ENCODE measurements at places on chromosomes 4 and X. TPM values are rescaled to one million over a fixed set of nuclear protein-coding genes. Genes with fewer than 3 reads are reported as not detected.

VCX2 gene
- not detected for polyA plus RNA-seq

SSX4B gene
- not detected for polyA plus RNA-seq

TRIM2 gene
- polyA plus RNA-seq: 107 TPM

GPRIN3 gene
- 2.2 TPM for polyA plus RNA-seq

MAGEC1 gene
- polyA plus RNA-seq: not detected

TIMM8A gene
- polyA plus RNA-seq: 23.5 TPM
